ENCODE measurements at places on chromosomes 13 and 19. TPM values are rescaled to one million over a fixed set of nuclear protein-coding genes. Genes with fewer than 3 reads are reported as not detected.

The RETN gene
- total RNA-seq, result 11.5 TPM

The IGFL4 gene
- not detected for total RNA-seq

The LILRA1 gene
- 1.4 TPM for total RNA-seq

The CNFN gene
- not detected for total RNA-seq

The KLK15 gene
- not detected for total RNA-seq

The SLC10A2 gene
- total RNA-seq, result not detected

The ETHE1 gene
- 35.0 TPM for total RNA-seq

The EDDM13 gene
- total RNA-seq, result not detected

The PRKD2 gene
- 14.4 TPM for total RNA-seq

The CGB2 gene
- total RNA-seq, result not detected

The DCT gene
- total RNA-seq, result 0.08 TPM

The MED26 gene
- total RNA-seq, result 3.4 TPM

All from liver (tissue), 10 donors.